ENCODE measurements at places on chromosomes 2 and 18. TPM values are rescaled to one million over a fixed set of nuclear protein-coding genes. Genes with fewer than 3 reads are reported as not detected.

DNA sequence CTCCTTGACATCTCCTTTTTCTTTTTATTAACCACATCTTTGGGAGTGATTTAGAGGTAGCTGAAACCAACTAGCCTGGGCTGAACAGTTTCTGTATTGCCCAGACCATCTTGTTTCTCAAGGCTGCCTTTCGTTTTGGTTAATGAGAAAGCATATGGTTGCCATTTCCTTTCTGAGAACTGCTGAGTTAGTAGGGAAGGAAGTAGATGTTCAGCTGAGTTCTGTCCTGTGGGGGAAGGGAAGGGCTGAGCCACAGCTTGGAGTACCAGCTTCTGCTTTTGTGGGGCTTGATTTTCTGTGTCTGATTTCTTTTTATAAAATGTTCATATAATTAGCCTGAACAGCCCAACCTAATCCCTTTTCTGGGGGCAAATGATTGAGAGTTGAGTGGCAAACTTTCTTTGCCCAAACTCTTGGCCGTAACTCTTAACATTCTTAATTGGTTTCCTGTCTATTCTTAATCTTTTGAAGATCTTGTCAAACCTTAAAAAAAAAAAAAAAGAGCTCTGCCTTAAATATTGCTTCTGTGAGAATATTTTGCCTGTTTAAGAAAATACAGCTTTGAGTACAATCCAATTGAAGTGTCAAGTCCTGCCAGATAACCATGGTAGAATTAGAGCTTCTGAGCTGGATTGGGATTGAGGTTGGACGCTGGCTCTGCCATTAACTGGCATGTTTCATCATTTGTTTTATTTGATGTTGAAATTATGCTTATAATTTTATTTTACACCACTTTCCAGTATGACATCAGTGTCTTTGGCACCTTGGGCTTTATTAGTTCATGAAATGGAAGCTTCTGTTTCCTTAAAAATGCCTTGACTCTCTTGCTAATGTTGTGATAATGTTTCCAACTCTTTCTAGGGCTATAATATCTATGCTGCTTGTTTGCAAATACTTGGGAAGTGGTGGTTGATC, 1.9 kb upstream of the NABP1 start:
- no peak overlapping the region for H3K4me3 ChIP-seq
- no peaks in the 10 kb centered on the region for H3K27me3 ChIP-seq
- DNase-seq: no peak
- H3K27ac ChIP-seq: peak overlapping the region; percentile 99
- H3K36me3 ChIP-seq: no peaks in the 10 kb centered on the region
- peaks cover 3% of the 10 kb centered on the region for H3K4me1 ChIP-seq

- H3K27me3 ChIP-seq: peaks cover 40% of the 10 kb centered on the region
- H3K4me1 ChIP-seq: no peaks in the 10 kb centered on the region
- no peak overlapping the region for H3K4me3 ChIP-seq
- no peak for DNase-seq
Measured at GRCh38 chr2:120360307-120360855, 14.4 kb downstream of the INHBB start.

Gene DLX1
- 3.4 TPM for polyA plus RNA-seq

Gene LYG1
- 3.1 TPM for polyA plus RNA-seq

- no peaks in the 10 kb centered on the region for H3K36me3 ChIP-seq
- no peaks in the 10 kb centered on the region for H3K27me3 ChIP-seq
- DNase-seq: no peak
- no peak overlapping the region for H3K27ac ChIP-seq
Measured at GRCh38 chr2:240405684-240406313, 29.7 kb upstream of the GPC1 start.

DNA sequence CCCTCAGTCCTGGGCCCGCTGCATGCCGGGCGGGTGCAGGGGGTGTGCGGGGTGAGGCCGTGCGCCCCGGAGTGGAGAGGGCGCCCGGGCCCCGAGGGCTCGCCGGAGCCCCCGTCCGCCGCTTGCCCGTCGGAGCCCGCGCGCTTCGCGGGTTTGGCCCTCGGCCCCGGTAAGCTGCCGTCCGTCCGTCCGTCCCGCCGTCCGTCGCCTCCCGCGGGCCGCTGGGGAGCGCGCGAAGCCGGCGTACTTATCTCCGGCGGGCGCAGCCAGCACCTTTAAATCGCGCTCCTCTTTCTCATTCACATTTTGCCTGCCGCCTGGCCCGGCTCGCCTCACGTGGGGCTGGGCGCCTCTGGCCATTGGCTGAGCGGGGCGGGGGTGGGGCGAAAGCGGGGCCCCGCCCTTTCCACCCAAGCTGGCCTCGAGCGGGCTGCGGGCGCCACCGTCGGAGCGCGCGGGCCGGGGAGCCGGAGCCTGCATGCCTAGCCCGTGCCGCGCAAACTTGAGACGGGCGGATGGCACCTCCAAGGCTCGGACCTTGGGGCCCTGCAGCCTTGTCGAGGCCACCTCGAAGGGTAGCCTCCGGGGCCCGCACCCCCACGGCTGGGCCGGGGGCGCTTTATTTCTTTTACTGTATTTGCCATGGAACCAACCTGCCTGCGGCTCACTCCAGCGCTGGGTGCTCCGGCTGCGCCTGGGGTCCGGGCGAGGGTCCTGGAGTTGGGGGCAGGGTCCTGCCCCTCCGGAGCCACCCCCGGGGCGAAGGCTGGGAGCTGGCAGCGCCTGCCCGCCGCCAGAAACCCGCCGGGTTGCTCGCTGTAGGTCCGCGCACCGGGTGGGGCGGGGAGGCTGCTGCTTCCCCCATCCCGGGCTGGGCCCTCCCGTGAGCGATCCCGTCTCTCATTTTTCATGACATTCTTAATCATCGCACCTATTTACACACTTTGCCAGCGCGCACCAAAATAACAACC, at the start of gene GBX2:
TSS of gene GBX2 (minus strand) at position 277 of the 971 bp plus-strand sequence. CDS start 415 bp downstream, outside the sequence.
- H3K27ac ChIP-seq: no peak within 1 kb of the TSS
- H3K4me3 ChIP-seq: no peak within 1 kb of the TSS
- peaks cover 25% of the 10 kb centered on the region for H3K4me1 ChIP-seq

Gene CAVIN2
- 27.5 TPM for polyA plus RNA-seq

DNA sequence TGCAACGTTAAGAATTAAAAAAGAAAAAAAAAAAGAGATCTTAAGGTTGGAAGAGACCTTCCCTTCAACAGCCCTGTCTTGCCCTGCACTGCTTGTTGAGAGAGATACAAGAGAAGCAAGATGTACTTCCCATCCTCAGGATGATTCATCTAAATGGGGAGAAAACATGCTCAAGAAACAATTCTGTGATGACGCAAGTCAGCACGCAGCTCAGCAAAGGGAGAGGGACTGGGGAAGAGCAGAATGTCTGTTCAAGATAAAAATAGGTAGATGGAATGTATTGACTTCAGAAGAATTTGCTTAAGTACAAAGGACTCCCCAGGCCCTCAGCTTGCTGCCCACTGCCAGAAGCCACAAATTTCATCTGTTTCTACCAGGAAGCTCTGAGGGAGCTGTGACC, 198.2 kb upstream of the SPRED2 start:
- peaks cover 2% of the 10 kb centered on the region for H3K27me3 ChIP-seq
- H3K4me3 ChIP-seq: no peak overlapping the region
- no peaks in the 10 kb centered on the region for H3K36me3 ChIP-seq
- no peaks in the 10 kb centered on the region for H3K4me1 ChIP-seq
- H3K27ac ChIP-seq: no peak overlapping the region
- DNase-seq: no peak

- no peaks in the 10 kb centered on the region for H3K36me3 ChIP-seq
- DNase-seq: no peak
- no peak overlapping the region for H3K27ac ChIP-seq
- no peaks in the 10 kb centered on the region for H3K27me3 ChIP-seq
- no peaks in the 10 kb centered on the region for H3K4me1 ChIP-seq
Measured at GRCh38 chr2:222688917-222689316, 17.5 kb downstream of the MOGAT1 start.

GRCh38 chr2:134370655-134371445, 117.0 kb downstream of the MGAT5 start:
- no peaks in the 10 kb centered on the region for H3K27me3 ChIP-seq
- DNase-seq: no peak
- H3K4me1 ChIP-seq: no peaks in the 10 kb centered on the region
- no peak overlapping the region for H3K27ac ChIP-seq
- H3K4me3 ChIP-seq: no peak overlapping the region

- H3K27me3 ChIP-seq: no peaks in the 10 kb centered on the region
- no peak overlapping the region for H3K27ac ChIP-seq
- no peak for DNase-seq
- H3K4me1 ChIP-seq: no peaks in the 10 kb centered on the region
Measured at GRCh38 chr2:80830891-80831290, 526.3 kb upstream of the LRRTM1 start.

Gene PJVK
- 6.5 TPM for polyA plus RNA-seq

DNA sequence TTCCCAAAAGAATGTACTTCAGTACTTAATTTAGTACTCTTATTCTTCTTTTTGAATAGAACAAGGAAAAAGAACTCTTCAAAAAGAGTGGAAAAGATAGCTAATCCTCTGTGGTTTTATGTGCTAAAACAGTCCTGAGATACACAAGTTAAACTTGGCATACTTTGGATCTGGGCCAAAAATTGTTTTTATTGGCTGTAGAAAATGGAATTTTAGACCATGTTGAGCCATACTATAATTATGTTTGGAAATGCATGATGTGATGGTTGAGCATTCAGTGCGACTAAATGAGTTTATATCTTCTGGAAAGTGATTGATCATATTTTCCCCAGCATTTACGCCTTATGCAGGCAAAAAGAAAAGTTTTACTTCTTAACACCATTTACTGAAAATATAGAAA, 18.0 kb upstream of the PDE1A start:
- H3K36me3 ChIP-seq: no peaks in the 10 kb centered on the region
- H3K27me3 ChIP-seq: no peaks in the 10 kb centered on the region
- no peak for DNase-seq
- H3K4me3 ChIP-seq: no peak overlapping the region

- no peak for DNase-seq
- H3K27me3 ChIP-seq: no peaks in the 10 kb centered on the region
- H3K27ac ChIP-seq: no peak overlapping the region
- peaks cover 30% of the 10 kb centered on the region for H3K36me3 ChIP-seq
- no peak overlapping the region for H3K4me3 ChIP-seq
Measured at GRCh38 chr2:231174211-231174651, 24.2 kb upstream of the ARMC9 start.

DNA sequence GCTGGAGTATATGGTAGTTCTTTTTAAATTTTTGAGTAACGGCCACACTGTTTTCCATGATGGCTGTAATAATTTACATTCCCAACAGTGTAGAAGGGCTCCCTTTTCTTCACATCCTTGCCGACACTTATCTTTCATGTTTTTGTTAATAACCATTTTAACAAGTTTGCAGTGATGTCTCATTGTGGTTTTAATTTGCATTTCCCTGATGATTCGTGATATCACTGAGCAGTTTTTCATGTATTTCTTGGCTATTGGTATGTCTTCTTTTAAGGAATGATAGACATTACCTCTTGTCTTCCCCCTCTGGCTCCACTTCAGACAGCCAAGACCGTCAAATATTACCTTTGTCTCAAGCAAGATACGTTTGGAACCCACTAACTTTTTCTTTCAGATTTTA, 371.1 kb upstream of the NRP2 start:
- H3K27me3 ChIP-seq: no peaks in the 10 kb centered on the region
- no peaks in the 10 kb centered on the region for H3K4me1 ChIP-seq
- no peak overlapping the region for H3K27ac ChIP-seq
- no peak for DNase-seq
- no peak overlapping the region for H3K4me3 ChIP-seq
